ENCODE measurements at places on chromosomes 5 and 9.

DNA sequence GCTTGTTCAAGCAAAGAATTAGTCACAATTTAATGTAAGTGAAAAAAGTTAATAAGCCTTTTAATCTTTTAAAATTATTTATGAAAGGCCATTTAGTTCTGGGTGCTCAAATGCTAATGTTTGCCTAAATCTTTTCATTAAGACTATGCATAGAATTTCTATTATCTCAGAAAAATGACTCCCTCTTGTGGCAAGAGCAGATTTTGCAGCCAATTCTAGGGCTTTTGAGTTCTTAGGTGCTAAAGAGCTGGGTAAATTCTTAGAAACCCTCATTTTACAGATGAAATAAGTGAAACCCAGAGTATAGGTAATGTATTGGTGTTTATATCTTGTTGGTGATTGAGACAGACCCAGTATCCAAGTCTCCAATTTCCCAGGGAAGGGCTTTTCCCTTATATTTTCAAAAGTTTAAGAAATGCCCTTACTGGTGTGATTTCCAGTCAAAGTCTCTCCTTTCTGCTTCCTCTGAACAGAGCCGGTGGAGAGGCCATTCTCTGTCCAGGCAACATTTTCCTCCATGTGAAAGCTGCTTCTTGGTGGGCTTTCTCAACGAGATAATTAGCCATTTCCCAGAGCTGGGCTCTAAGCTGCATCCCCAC is 24.1 kb upstream of the PCSK5 start:
- DNase-seq: peak; percentile 51

DNA sequence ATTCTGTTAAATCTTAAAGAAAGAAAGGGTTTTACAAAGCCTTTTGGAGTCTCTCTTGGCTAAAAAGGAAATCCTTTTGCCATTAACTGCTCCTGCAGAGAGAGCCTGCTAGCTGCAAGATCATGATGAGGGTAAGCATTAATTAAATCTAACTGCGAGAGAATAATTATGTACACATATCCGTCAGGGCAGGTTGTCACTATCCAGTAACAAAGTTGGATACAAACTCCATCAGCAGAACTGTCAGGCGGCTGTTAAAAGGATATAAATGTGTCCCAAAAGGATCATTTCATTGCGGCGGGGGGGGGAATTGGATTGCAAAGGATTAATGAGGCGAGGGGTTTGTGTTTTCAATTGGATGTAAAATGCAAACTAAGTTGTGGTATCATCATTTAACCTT is 289.3 kb downstream of the ASTN2 start:
- DNase-seq: no peak

GRCh38 chr5:153893817-153894216 is 144.9 kb downstream of the FAM114A2 start:
- no peak for DNase-seq

DNA sequence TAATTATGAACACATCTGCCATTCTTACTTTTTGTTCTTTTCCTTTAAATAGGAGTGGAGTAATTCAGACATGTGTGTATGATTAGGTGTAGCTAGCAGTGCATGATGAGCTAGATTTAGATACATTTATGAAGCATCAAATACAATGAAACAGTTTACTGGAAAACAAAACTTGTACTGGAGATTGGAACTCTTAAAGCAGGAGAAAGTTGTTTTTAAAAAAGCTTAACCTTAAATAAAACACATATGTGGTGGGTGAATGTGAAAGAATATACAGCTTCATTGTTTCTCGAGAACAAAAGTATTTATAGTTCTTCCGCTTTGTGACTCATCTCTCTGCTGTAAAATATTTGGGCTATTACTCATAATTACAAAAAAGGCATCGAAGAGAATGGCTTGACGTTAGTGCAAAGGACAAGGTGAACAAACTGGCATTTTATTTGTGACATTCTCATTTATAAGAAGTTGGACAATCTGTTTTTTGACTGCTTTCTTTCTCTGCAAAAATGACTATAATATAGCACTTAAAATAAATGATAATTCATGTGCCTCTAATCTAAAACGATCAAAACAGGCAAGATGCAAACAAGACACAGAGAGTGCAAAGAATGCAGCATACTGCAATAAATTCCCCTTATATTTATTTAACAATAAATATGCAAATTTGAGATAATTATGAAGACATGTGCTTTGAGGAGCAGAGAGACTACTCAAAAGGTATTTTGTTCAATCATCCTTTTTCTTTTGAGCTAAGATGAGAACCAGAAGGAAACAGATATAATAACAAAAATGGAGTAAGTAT is 478.8 kb downstream of the CETN3 start:
- peak; percentile 72 for DNase-seq

- DNase-seq: peak; percentile 66
These were observed 72.7 kb upstream of the STXBP1 start for GRCh38 chr9:127539259-127539981.

- no peak for DNase-seq
These were observed 224.8 kb downstream of the MEF2C start for GRCh38 chr5:88657906-88658775.

DNA sequence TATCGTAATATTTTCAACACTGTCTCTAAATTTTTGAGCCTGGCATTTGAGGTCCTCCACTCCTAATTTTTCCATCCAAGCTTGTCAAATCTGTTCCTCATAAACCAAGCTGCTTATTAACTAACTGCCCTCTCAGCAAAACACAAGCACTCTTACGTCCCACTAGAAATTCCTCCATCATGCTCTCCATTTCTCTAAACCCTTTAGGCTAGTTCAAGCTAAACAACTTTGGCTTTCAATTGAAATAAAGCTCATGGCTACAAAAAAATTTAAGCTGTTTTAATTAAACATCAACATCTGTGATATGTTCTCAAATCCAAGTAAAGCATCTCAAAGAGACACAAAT is 45.7 kb downstream of the RNF145 start:
- no peak for DNase-seq

GRCh38 chr5:11415751-11416150 is 488.5 kb downstream of the CTNND2 start:
- peak; percentile 16 for DNase-seq

DNA sequence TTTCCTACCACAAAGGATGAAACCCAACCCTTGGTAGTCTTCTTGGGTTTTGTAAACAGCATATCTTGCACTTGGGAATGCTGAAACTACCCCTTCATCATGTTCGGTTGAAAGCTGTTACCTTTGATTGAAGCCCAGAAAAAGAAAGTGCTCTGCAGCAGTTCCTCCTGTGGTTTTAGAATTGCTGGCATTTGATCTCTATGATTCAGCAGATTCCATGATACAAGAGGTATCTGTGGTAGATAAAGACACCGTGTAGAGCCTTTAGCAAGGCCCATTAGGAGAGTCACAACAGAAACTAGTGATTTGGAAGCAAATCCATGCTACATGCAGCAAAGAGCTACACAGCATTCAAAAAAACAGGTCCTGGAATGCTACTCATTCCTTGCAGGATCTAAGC is 557.0 kb downstream of the TLE1 start:
- peak; percentile 84 for DNase-seq

DNA sequence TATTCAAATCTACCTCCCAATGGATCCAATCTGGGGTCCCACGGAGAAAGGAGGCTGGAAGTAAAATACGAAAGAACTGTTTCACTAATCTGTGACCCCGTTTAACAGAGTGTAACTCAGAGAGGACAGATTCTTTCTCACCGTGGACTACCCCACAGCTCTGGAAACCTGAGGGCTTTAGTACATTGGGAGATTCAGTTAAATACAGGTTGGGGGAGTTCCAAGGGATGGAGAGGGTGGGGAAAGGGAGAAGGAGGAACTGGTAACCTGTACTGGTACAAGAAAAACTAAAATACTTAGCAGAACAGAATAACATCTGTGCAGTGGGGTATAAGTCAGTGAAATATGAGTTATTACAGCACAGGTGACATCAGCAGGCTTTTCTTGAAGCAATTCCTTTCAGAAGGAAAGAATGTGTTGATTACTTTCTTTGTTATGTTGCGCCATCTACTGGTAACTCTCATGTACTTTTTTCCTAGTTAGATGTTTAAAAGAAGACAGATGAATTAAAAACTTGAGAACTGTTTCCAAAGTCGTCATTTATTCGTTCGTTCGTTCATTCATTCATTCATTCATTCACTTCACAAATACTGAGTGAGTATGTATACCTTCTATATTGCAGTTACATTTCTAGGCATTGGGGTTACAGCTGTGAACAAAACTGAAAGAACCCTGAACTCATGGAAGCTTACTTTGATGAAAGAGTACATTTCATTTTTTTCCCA is 30.0 kb upstream of the STOM start:
- peak; percentile 78 for DNase-seq

DNA sequence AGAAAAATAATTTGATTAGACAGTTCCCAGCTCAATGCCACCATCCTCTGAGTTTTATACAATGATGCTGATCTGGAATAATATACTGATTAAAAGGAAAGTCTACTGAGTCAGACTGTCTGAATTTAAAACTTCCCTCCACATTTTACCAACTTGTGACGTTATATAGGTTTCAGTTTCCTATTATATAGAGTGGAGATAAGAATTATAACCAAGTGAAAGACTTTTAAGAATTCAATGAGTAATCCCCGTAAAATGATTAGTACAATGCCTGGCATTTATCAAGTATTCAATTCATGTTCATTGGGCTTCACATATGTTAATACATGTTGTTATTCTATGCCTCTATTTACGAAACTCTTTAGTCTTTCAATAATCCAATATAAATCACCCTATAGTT is 166.0 kb downstream of the CDH9 start:
- DNase-seq: peak; percentile 21

GRCh38 chr5:168292786-168293696 is 1.6 kb downstream of the WWC1 start:
- no peak for DNase-seq

- DNase-seq: no peak
These were observed 25.7 kb upstream of the CDKN2AIPNL start for GRCh38 chr5:134437340-134437846.

DNA sequence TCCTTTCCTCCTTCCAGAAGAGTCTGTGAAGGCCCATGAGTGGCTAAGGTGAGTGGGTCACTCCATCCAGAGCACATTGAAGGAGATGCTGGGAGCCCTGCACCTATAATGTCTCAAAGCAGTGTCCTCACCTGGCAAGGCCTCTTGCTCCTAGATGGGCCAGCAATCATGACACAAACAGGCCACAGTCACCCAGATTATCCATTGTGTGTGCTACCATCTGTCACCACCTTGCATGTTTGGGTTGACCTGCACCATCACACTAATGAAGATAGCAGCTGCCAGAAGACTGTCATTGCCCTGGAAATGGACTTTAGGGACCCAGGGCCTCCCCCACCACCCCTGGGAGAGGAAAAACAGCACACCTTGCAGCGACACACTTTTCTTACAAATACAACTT is 69.6 kb downstream of the GABBR2 start:
- no peak for DNase-seq

DNA sequence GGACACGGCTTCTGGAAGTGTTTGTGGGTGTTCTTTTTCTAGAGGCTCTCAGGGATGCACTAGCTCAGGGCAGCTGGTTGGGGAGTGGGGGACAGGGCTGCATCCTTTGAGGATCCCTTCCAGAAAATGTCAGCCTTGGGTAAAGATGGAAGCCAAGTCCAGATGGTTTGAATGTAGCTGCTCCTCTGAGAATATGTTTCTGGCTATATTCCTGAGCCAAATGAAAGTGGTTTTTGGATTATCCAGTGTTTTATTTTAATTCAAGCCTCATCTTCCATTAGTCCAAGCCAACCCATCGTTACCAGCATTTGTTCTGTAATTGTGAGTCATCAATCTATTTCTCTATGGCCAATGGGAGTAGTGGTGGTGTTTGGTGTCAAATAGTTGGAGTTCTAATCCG is 70.4 kb downstream of the SPRY4 start:
- DNase-seq: no peak

GRCh38 chr5:172444626-172445365 is 9.5 kb downstream of the SH3PXD2B start:
- no peak for DNase-seq

DNA sequence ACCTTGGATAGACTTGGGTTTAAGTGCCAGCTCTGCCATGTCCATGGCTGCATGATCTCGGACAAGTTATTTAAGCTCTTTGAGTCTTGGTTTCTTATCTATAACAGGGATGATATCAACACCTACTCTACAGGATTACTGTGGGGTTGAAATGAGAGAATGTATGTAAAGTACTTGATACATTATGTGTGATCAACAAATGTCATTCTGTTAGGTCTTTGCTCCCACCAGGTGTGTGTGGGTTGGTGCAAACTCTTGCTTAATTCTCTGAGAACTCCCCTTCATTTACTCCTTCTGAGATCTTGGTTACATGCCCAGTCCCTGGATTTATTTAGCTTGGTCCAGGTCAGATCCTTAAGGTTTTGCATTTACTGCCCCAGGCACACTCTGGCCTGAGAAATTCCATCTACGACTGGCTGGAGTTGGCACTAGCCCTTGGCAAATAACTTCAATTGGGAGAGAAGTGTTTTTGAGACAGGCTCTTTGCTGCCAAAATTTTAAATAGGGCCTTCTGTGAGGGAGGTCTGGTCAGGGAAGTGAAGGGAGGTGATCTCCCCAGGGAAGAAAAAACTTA is 63.5 kb upstream of the KLF9 start:
- peak; percentile 84 for DNase-seq

GRCh38 chr5:11319836-11320580 is 559.0 kb upstream of the DAP start:
- peak; percentile 87 for DNase-seq

DNA sequence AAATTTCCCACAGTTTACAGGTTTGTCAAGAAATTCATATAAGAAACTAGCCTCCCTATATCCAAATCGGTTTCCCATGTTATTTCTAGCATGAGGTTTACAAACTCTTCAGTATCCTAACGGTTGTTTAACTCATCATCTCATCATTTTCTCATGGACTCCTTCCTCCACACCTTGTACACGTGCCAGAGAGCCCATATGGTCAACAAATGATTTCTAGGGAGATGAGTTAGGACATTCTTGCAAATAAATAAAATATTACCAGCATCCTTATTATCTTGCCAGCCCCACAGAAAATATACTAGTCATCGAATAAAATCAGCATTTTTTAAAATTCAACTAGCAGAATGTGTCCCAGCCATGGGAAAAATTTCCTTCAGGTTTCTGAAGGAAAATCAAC is 285.2 kb downstream of the EBF1 start:
- DNase-seq: no peak

DNA sequence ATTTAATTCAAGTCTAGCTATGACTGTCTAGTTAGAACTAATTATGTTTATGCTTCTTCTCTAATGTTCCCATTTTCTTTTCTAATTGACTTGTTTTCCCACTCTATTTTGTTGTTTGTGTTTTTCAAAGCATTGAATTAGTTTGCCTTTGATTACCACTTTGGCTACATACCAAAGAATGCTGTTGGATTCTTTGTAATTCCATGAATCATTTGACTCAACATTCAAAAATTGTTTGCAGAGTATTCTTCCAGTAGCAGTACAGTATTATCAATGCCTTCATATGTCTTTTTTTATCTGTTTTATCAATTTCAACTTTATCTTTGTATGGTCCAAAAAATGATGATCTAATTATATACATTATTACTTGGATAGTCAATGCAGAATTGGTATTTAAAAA is 288.7 kb downstream of the RFX3 start:
- no peak for DNase-seq

Measured in M059J (cell line).